NCI-H2107 (cell line): ENCODE measurements at places on chromosomes 2 and 18.

GRCh38 chr2:26610504-26611335, 30.4 kb downstream of the CIB4 start:
- DNase-seq = no peak

GRCh38 chr2:161199912-161200701, 39.9 kb downstream of the TANK start:
- DNase-seq = no peak

GRCh38 chr2:101107241-101107640, 43.9 kb downstream of the TBC1D8 start:
- DNase-seq = no peak

GRCh38 chr2:42844901-42845821, 52.8 kb upstream of the HAAO start:
- DNase-seq = no peak

- DNase-seq = no peak
Measured at GRCh38 chr18:48053881-48054816, 123.7 kb upstream of the SMAD2 start.

- DNase-seq = no peak
Measured at GRCh38 chr2:168635065-168635577, 167.3 kb upstream of the NOSTRIN start.
